Stimulated activated CD4-positive, alpha-beta T cell treated with anti-CD3 and anti-CD28 coated beads, Interleukin-1b, Interleukin-23, amount 100 ng/mL, for 48 hours (primary cell): ENCODE measurements at places on chromosomes 12 and 14.
A peak's percentile ranks its signal among the peaks of the same experiment; 100 is the strongest.

DNA sequence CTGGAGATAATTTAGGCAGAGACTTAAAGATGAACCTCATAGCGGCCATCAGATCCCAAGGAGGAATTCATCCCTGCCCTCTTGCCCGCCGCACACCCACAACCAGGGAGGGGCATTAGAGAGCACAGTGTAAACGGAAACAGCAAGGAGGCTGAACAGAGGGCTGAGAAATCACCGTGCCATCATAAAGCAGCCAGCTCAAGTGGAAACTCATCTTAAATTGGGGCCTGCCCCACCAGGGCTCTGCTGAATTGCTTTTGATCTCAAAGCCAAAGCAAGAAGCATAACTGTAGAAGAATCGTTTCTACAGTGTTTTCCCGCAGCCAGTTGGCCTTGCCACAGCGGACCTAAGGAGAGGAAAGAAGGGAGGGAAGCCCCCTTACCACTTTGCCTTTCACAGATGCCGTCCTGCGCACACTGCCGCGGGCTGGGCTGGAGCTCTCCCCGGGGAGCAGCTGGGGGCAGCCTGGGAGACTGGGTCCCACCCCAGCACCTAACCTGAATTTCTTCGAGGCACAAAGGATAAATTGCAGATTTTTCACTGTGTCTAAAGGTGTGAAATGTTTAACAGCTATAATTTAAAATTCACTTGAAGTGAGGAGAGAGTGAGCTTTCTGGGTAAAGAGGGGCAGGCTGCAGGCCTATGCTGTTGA, 51.8 kb upstream of the MMP17 start:
- DNase-seq, result no peak

GRCh38 chr14:105385322-105385637, 13.1 kb upstream of the TEX22 start:
- no peak for DNase-seq

DNA sequence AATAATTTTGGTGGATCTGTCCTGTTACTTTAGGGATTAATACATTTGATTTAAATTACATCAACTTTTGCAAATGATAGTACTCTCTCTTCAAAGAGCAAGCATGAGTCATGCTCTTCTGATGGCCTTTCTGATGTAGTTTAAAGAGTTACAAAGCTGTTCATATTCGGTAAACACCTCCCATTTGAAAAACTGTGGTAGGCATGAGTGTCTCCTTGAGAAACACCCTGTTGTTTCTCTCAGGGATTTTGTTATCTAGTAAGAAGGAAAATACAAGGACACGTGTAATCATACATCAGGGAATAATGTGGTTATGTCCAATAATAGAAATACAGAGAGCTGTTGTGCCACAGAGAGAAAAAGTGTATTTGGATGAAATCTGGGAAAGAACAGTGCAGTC, 53.3 kb upstream of the E2F7 start:
- DNase-seq, result no peak

- no peak for DNase-seq
These were observed 201.5 kb downstream of the FOXN3 start for GRCh38 chr14:89215531-89215930.

GRCh38 chr14:61875483-61875882, 113.3 kb downstream of the SNAPC1 start:
- no peak for DNase-seq

DNA sequence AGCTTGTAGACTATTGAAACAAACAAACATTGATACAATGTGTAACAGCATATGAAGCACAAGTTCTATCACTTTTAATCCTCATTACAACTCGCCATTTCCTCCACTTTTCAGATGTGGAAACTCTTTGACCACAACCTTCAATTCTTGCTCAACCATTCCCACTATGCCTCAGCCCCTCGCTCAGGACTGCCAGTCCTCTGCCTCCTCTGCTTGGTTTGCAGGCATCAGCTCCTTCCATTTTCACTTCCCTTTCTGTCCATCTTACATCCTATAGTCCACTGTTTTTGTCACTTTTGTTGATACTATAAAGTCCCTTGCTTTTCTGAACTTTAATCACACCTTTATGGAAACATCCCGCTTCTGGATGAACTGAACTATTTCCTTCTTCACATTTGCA, 28.2 kb upstream of the CD27 start:
- DNase-seq, result no peak

DNA sequence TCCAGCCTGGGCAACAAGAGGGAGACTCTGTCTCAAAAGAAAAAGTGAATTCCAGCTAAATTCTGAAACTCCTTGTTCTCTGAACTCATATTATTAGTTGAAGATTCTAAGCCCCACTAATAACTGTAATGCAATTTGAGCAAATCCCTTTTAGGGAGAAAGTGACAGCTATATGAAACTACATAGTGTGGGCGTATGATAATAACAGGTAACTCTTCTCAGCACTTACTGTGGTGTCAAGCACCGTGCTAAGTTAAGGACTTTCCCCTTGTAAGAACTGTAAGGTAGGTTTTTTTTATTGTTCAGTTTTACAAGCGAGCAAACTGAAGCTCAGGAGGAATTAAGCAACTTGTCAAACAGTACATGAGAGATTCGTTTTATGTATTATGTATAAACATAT, 5.4 kb downstream of the ANKRD13A start:
- DNase-seq, result no peak

GRCh38 chr12:49953961-49954846, 3.7 kb downstream of the AQP2 start:
- no peak for DNase-seq

- no peak for DNase-seq
These were observed 178.4 kb upstream of the PARP11 start for GRCh38 chr12:4051596-4051995.

GRCh38 chr12:124658806-124659402, 91.5 kb upstream of the NCOR2 start:
- DNase-seq, result no peak

GRCh38 chr12:112091563-112091962, 17.0 kb downstream of the NAA25 start:
- no peak for DNase-seq

DNA sequence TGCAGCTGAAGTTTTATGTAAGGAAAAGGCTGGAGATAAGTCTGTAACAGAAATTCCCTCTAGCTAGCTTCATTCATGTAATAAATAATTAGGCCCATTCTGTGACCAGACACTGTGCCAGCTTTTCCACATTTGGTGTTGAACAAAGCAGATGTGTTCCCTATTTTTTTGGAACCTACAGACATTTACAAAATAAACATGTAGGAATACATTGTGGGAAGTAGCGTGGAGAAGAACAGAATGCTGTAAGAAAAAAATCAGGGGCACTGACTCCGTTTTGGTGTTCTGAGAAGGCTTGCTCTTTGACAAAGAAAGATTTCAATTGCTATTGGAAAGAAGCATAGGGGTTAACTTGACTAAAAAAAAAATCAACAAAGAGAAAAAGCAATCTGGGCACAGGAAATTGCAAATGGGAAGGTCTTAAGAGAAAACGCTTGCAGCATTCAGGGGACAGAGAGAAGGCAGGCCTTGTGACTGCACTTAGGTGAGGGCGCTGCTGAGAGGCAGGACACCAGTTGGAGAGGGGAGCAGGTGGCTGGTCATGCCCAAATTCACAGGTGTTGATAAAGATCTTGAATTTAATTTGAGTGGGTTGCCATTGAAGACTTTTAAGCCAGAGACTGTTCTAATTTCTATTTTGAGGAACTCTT, 4.0 kb downstream of the FAR2 start:
- DNase-seq, result no peak

DNA sequence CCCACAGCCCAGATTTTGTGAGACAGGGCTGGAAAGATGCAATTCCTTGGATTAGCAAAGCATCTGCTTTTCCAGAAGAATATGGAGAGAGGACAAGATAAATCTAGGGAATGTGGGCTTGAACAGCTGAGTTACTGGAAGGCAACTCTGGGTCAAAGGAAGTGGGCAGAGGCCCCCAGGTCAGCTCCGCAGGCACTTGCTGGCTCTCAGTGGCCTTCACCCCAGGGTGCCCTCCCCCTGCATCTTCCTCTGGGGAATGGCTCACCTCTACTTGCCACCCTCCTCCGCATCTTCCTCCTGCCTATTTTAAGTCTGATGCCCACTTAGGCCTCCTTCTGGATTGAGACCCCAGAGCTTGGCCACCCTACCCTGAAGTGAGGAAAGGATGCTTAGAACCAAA, 10.5 kb upstream of the PNMA1 start:
- no peak for DNase-seq

GRCh38 chr14:58738189-58738836, 100.6 kb downstream of the DACT1 start:
- no peak for DNase-seq

DNA sequence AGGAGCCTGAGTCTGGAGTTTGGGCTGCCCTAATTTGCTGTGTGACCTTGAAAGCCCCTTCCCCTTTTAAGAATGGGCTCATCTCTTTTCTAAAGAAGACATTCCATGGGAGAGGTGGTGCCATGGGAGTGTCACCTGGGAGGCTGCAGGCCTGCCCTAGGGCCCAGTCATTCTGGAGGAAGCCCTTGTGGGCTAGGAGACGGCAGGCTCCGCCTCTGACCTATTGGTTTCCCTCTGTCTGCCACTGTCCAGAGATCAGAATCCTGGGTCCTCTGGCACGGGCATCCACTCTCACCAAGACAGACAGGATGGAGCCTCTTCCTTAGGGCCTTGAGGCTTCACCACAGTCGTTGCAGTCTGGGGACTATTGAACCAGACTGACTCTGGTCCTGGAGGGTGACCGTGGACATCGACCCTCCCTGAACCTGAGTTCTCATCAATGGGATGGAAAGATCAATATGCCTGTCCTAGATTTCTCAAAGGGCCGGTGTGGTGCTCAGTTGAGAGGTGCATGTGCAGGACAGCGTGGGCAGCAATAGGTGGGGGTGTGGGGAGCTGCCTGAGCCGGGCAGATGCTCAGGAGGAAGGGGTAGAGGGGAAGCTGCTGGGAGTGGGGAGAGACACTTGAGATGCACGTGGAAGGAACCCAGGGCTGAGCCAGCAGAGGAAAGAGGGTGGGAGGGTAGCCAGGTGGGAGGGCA, 12.2 kb upstream of the CLMN start:
- no peak for DNase-seq

DNA sequence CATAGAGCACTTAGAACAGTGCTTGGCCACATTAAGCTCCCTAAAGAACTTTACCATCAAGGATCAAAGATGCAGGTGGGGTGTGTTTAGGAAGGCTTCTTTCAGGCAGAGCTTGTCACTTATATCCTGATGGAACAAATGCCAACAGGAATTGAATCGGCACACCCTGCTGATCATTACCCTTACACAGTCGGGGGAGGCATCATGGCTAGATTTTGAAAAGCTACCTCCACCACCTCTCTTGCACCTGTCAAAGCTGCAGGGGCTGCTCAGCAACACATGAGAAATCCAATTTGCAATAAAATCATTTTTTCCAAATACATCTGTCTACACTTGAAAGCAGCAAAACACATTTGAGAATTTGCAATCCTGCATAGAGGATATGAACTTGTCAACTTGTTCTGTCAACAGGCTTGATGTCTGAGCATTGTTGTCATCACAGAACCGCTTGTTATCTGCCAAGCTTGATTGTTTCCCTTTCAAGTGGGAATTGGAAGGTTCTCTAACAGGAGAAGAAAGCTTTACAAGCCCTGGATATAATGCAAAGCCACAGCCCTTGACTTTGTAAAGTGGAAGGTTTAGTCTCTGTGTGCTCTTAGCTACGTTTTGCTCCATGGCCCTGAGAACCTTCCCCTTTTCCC, 24.6 kb upstream of the TRIM9 start:
- DNase-seq, result no peak

GRCh38 chr12:115710104-115710564, 567.4 kb downstream of the MED13L start:
- no peak for DNase-seq

DNA sequence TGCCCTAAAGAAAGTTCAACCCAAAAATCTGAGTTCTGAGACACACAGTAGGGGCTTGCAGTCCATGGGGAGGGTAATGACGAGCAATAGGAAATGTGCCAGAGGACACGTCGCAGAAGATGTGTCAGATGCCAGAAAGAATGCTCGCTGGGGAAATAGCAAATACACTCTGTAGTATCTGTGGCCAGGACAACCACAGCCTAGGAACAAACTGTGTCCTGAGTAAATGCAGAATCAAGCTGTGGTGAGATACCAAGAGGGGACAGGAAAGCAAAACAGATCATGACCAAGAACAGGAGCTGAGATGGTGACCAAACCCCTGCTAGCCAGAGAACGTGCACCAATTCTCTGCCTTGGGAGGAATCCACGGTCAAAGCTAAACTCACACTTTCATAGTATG, 9.1 kb downstream of the CRACR2A start:
- peak; percentile 24 for DNase-seq

DNA sequence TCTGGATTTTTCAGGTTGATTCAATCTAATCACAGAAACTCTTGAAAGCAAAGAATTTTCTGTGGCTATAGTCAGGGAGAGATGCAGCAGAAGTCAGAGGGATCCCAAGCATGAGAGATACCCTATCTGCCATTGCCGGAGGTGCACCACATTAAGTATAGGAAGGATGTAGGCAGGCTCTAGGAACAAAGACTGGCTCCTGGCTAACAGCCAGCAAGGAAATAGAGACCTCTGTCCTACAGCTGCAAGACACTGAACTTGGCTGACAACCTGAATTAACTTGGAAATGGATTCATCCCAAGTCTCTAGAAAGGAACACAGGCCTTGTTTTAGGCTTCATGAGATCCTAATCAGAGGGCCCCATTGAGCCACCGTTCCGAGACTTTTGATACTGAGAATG, 364.9 kb upstream of the FLRT2 start:
- no peak for DNase-seq

DNA sequence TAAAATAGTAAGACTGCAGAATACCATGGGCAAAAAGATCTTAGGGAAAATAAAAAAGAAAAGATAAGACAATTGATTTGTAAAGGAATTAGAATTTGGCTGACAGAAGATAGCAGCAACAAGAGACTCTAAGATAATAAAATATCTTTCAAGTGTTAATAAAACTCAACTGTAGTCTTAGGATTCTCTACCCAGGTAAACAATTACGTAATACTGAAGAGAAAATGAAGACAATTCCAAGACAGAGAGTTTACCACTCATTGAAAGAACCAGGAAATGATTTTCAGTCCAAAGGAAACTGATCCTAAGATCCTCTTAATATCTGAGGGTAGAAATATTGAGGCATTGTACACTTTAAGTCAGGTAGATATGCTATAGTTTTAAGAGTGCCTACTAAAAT, 321.1 kb downstream of the CEP128 start:
- no peak for DNase-seq
